ENCODE measurements at places on chromosomes 7 and 10.
A peak's percentile ranks its signal among the peaks of the same experiment; 100 is the strongest.

DNA sequence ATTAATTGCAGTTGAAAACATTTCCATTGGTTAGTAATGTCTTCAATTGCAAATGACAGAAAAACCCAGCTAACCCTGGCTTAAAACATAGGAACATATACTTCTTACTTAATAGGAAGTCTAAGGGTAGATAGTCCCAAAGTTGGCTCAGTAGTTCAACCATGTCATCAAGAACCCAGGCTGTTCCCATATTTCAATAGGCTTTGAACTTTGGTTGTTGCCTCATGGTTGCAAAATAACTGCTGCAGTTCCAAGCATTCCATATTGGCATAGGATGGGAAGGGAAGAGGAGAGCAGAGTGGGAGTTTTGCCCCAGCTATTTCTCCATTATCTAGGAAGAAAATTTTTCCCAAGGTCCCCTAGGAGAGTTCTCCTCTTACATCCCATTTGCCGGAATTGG is 81.4 kb upstream of the EEPD1 start:
- no peak for DNase-seq

- no peak for DNase-seq
Measured at GRCh38 chr10:1020460-1020859, 5.2 kb downstream of the IDI2 start.

DNA sequence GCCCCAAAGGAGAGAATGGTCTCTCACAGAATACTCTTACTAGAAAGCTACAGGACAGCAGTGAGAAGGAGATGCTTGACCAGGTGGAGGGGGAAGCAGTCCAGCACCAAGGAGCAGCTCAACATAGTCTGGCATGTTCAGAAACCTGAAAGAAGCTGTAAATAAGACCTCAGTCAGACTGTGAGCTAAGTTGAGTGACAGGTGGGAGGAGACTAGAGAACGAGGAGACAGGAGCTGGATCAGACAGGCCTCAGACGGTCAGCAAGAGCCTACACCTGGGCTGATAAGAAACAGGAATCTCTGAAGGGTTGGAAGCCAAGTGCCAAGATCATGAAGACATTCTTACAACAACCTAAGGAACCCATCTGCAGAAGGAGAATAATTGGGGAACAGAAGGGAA is 54.5 kb downstream of the ELMO1 start:
- DNase-seq: no peak

- DNase-seq: no peak
Measured at GRCh38 chr7:18289788-18290187, 205.8 kb upstream of the HDAC9 start.

GRCh38 chr10:34121781-34122622 is 693.1 kb downstream of the PARD3 start:
- no peak for DNase-seq

DNA sequence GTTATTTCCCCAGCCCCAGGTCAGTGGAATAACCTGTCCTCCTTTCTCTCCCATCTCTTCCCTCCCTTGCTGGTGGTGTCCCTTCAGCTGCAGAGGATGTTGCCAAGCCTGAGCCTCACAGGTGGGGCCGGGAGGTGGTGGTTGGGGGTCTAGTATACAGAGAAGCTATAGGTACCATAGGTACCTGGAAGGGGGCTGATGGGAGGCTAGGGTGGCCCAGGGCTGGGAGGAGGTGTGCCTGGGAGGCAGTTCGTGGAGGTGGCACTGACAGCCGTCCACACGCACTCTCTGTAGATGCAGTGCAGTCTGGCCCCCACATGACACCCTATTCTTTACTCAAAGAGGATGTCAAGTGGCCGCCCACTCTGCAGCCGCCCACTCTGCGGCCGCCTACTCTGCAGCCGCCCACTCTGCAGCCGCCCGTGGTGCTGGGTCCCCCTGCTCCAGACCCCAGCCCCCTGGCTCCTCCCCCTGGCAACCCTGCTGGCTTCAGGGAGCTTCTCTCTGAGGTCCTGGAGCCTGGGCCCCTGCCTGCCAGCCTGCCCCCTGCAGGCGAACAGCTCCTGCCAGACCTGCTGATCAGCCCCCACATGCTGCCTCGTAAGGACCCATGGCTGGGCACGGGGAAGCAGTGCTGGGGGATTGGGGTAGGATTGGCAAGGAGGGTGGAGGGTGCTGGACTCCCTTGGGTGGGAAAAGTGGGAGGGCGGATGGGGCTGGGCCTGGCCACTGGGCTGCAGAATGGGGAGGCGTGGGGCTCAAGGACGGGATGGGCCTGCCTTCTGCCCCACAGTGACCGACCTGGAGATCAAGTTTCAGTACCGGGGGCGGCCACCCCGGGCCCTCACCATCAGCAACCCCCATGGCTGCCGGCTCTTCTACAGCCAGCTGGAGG is 9.5 kb downstream of the IRF5 start:
- DNase-seq: no peak

DNA sequence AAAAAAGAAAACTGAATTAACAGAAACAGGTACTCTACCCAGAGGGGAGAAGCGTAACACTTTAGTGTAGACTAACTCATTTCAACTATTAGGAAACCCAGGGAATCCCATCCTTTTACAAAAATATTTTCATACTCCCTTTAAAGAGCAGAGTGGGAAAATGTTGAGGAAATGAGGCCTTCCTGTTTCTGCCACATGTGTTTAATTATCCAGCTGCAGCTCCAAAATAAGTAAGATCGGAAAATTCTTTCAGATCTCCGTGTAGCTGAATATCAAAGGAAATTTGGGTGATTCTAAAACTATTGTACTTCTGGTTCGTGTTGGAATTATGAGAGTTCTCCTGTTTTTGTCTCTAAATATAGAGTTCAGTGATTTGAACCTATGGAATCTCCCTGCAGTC is 58.0 kb upstream of the CAV2 start:
- DNase-seq: no peak

GRCh38 chr10:88232983-88233543 is 350.1 kb downstream of the RNLS start:
- DNase-seq: no peak

GRCh38 chr10:78416031-78417011 is 382.7 kb downstream of the RPS24 start:
- no peak for DNase-seq

GRCh38 chr10:11401264-11402235 is 209.9 kb downstream of the USP6NL start:
- peak; percentile 10 for DNase-seq

- DNase-seq: no peak
Measured at GRCh38 chr10:63666836-63667383, 145.7 kb downstream of the REEP3 start.

GRCh38 chr7:142439739-142440138 is 181.9 kb upstream of the PRSS58 start:
- DNase-seq: no peak
